ENCODE measurements at places on chromosomes 5 and 9.

GRCh38 chr5:38494175-38494574 lies 62.3 kb downstream of the LIFR start:
- no peaks in the 10 kb centered on the region for H3K4me1 ChIP-seq
- H3K27ac ChIP-seq, result no peak overlapping the region
- no peak for DNase-seq
- no peaks in the 10 kb centered on the region for H3K27me3 ChIP-seq
- no peak overlapping the region for H3K4me3 ChIP-seq
- peaks cover 73% of the 10 kb centered on the region for H3K36me3 ChIP-seq

DNA sequence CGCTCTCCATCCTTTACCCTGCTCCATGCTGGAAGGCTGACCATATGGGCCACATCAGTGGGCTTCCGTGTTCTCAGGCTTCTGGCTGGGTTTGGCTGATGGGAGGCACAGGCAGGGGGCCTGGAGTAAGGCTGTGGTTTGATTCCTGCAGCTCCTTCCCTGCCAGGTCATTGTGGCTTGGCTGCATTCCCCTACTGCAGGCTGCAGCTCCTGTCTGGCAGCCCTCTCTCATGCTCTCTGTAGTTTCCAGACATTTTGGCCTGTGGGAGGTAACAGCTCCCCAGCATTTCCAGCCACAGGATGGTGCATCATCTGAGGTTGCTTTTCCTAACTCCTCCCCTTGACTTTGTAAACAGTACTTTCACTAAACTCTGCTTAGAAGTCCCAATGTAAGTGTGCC lies 102.0 kb upstream of the PTPN3 start:
- H3K36me3 ChIP-seq, result no peaks in the 10 kb centered on the region
- no peak for DNase-seq
- no peaks in the 10 kb centered on the region for H3K27me3 ChIP-seq
- no peak overlapping the region for H3K4me3 ChIP-seq
- H3K4me1 ChIP-seq, result no peaks in the 10 kb centered on the region

DNA sequence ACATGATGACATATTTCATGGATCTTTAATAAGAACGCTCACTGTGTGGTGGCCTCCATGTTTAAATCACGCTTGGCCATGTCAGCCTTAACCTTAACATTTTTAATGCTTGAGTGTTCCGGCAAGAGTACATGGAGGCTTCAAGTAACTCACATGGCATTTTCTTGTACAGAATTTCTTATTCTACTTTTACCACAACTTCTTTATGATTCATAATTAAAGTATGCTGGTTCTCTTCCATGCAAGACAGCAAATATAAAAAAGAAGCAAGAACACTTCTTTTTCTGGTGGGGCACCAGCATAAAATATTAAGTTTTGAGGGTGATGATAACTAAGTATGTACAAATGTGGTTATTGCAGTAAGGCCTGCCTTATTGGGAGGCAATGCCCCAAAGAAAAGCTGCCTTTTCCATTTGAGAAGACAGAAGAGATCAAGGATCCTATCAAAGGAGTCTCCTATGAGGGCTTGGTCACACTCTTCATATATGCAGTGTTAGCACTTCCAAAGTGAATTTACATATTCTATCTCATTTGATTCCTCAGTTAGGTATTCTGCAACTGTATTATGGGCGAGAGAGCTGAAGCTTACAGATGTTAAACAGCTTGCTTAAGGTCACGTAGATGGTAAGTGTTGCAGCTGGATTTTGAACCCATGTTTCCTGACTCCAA lies 382.7 kb upstream of the MEF2C start:
- H3K36me3 ChIP-seq, result no peaks in the 10 kb centered on the region
- no peak for DNase-seq
- no peak overlapping the region for H3K27ac ChIP-seq
- no peaks in the 10 kb centered on the region for H3K27me3 ChIP-seq

GRCh38 chr5:177610770-177611445 lies 11.0 kb downstream of the B4GALT7 start:
- no peaks in the 10 kb centered on the region for H3K4me1 ChIP-seq
- H3K4me3 ChIP-seq, result no peak overlapping the region
- no peak for DNase-seq
- H3K27me3 ChIP-seq, result no peaks in the 10 kb centered on the region

DNA sequence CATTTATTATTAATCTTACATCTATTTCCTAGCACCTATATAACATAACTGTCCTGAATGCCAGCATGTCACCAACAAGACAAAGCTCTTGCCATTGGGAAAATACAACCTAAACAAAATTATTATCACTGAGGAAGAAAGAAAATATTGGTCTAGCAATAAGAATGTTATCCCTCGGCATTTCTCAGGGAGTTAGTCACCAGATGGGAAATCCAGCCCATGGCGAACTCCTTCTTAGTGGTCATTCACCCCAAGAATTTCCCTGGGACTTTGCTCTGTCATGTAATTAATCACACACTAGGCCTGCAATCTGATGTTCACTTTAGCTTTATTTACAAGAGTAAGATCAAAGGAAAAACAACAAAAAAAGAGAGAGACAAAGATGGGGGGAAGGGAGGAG lies 56.1 kb upstream of the TAS2R1 start:
- H3K36me3 ChIP-seq, result no peaks in the 10 kb centered on the region
- H3K4me3 ChIP-seq, result no peak overlapping the region
- no peaks in the 10 kb centered on the region for H3K27me3 ChIP-seq
- H3K4me1 ChIP-seq, result no peaks in the 10 kb centered on the region
- no peak for DNase-seq

GRCh38 chr5:149048811-149049210 lies 14.1 kb downstream of the SH3TC2 start:
- H3K4me3 ChIP-seq, result no peak overlapping the region
- peaks cover 3% of the 10 kb centered on the region for H3K4me1 ChIP-seq
- H3K27me3 ChIP-seq, result no peaks in the 10 kb centered on the region
- DNase-seq, result no peak
- H3K27ac ChIP-seq, result no peak overlapping the region

DNA sequence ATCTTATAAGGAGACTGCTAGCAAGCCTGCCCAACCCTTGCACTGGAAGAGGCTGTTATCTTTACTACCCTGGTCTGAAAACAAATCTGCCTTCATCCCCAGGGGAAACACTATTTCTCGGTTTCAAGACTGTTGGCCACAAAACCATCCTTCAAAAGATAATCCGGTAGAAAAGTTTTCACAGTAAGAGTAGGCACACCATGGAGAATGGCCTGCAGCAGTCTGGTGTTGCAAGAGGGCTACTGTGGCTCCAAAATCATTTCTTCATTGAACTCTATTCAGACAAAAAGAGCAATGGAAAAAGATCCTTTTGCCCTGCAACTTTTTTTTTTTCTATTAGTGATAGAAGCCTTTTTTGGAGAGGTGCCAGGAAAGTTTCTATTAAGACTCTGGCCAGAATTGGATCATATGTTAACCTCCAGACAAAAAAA lies 163.9 kb downstream of the ARHGEF28 start:
- no peak overlapping the region for H3K27ac ChIP-seq
- no peaks in the 10 kb centered on the region for H3K4me1 ChIP-seq
- no peaks in the 10 kb centered on the region for H3K36me3 ChIP-seq
- no peak overlapping the region for H3K4me3 ChIP-seq
- no peak for DNase-seq

GRCh38 chr5:125660231-125660895 lies 762.8 kb upstream of the GRAMD2B start:
- DNase-seq, result no peak
- no peaks in the 10 kb centered on the region for H3K27me3 ChIP-seq
- H3K4me3 ChIP-seq, result no peak overlapping the region
- no peak overlapping the region for H3K27ac ChIP-seq

DNA sequence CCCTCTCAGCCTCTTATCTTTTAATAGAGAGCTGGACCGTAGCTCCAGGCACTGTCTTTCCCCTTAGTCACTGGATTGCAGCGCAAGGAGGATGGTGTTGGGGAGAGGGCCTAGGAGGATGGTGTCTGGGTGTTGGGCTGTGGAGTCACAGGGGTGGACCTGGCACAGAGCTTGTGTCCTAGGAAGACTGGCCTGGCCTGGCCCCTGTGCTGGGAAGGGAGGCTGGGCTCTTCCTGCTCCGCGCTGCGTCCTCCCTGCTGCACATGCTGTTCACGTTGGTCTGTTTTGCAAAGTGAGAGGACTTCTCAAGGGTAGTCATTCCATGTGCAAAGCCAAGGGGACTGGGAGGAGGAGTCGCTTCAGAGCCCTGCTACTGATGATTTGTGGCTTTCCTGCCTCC lies 123.9 kb downstream of the EHMT1 start:
- H3K4me1 ChIP-seq, result peaks cover 17% of the 10 kb centered on the region
- H3K27ac ChIP-seq, result no peak overlapping the region
- H3K27me3 ChIP-seq, result no peaks in the 10 kb centered on the region
- DNase-seq, result peak; percentile 58
- H3K4me3 ChIP-seq, result no peak overlapping the region

- H3K27ac ChIP-seq, result no peak overlapping the region
- peaks cover 12% of the 10 kb centered on the region for H3K36me3 ChIP-seq
- no peak for DNase-seq
- H3K4me1 ChIP-seq, result no peaks in the 10 kb centered on the region
- no peaks in the 10 kb centered on the region for H3K27me3 ChIP-seq
These were observed 54.1 kb downstream of the OSMR start for GRCh38 chr5:38899936-38900335.

DNA sequence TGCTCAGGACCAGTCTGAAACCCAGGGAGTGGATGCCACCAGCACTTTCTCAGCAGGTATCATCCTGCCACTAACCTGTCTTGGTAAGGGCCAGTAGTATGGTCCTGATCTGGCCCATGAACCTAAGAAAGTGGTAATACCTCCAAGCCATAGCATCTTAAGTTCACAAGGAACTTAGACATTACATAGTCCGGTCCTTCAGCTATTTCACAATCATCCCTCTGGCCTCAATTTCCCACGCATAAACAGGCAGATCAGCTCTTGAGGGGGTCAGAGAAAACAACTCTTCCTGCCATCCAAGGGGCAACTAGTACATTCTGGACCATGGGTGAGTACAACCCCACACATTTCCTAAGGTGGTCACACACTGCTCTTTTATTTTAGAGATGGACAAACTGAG lies 88.2 kb downstream of the PPIC start:
- H3K27ac ChIP-seq, result no peak overlapping the region
- DNase-seq, result no peak
- no peaks in the 10 kb centered on the region for H3K36me3 ChIP-seq
- H3K4me1 ChIP-seq, result no peaks in the 10 kb centered on the region

DNA sequence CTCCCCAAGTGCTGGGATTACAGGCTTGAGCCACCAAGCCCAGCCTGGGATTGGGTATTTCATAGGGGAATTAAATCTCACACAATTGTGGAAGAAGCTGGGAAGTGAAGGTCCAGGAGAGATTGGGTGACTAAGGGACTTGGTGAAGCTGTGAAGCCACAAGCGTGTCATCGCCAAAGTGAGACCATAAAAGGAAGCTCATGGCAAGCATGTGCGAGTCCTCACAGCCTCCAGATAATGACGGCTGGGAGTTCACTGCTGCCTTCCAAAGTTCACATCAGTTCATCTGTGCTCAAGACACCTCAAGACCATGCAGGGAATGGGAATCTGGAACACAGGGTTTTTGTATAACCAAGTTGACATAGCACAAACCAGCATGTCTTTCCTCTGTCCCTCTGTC lies 210.6 kb downstream of the MARCHF11 start:
- DNase-seq, result no peak
- H3K27ac ChIP-seq, result no peak overlapping the region
- H3K27me3 ChIP-seq, result no peaks in the 10 kb centered on the region
- no peak overlapping the region for H3K4me3 ChIP-seq

- no peaks in the 10 kb centered on the region for H3K36me3 ChIP-seq
- peaks cover 4% of the 10 kb centered on the region for H3K4me1 ChIP-seq
- H3K27ac ChIP-seq, result no peak overlapping the region
- DNase-seq, result no peak
- H3K4me3 ChIP-seq, result no peak overlapping the region
- no peaks in the 10 kb centered on the region for H3K27me3 ChIP-seq
These were observed 4.6 kb downstream of the ENHO start for GRCh38 chr9:34518110-34518616.

GRCh38 chr9:100525563-100525962 lies 52.3 kb upstream of the CAVIN4 start:
- no peak overlapping the region for H3K4me3 ChIP-seq
- DNase-seq, result no peak
- H3K27me3 ChIP-seq, result no peaks in the 10 kb centered on the region
- no peak overlapping the region for H3K27ac ChIP-seq

DNA sequence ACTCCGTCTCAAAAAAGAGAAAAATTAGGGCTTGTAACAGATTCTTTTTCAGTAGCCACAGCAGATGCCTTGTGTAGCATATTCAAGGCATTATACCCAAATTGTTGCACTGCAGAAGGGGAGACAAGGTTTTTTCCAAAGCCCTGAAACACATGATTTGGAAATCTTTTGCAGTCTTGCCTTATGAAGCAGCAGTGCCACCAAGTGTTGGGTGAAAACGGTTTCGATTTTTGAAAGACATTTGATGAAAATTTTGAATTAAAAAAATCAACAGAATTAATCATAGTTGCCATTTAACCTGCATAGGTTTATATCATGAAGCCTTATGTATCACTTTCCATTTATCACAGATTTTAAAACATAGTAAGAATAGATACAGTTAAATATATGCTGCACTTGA lies 479.5 kb downstream of the TAF11L14 start:
- no peaks in the 10 kb centered on the region for H3K4me1 ChIP-seq
- no peak for DNase-seq
- no peaks in the 10 kb centered on the region for H3K27me3 ChIP-seq
- H3K27ac ChIP-seq, result no peak overlapping the region

GRCh38 chr5:14737291-14737690 lies 72.8 kb downstream of the OTULIN start:
- no peaks in the 10 kb centered on the region for H3K27me3 ChIP-seq
- no peak overlapping the region for H3K4me3 ChIP-seq
- H3K27ac ChIP-seq, result peak overlapping the region; percentile 23
- peak; percentile 74 for DNase-seq
- H3K36me3 ChIP-seq, result peaks cover 16% of the 10 kb centered on the region

DNA sequence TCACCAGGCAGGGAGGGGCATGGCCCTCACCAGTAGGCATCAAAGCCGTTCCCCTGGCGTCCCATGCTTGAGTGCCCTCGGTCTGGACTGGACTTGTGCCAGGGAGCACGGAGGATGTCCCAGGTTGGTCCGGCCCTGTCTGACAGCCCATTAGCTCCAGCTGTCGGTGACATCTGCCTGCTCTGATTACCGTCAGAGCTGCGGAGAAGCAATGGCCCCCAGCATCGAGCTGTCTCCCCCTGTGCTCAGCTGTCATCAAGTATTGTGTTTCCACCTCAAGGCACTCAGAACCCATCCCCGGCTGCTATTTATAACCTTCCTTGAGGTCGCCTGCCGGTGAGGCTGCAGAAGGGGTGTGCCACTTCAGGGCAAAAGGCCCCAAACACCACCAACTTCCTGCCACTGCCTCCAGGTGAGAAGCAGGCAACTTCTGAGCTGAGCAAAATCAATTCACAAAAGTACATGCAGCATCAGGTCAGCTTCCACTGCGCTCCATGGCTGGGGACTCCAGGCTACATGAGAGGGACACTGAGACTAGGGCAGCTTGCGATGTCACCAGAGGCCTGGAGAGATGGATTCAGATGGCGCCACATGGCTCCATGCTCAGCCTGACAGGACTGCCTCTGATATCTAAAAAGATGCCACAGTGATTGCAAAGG lies 142.7 kb downstream of the C5orf15 start:
- H3K27me3 ChIP-seq, result no peaks in the 10 kb centered on the region
- H3K4me1 ChIP-seq, result peaks cover 9% of the 10 kb centered on the region
- peak; percentile 73 for DNase-seq
- H3K4me3 ChIP-seq, result no peak overlapping the region
- H3K27ac ChIP-seq, result peak overlapping the region; percentile 38

GRCh38 chr5:144088206-144089064 lies 82.0 kb downstream of the YIPF5 start:
- no peak overlapping the region for H3K27ac ChIP-seq
- no peaks in the 10 kb centered on the region for H3K36me3 ChIP-seq
- no peak overlapping the region for H3K4me3 ChIP-seq
- H3K4me1 ChIP-seq, result peaks cover 12% of the 10 kb centered on the region
- no peak for DNase-seq
